Jurkat, Clone E6-1 (cell line): ENCODE measurements at places on chromosomes 12 and 14.

DNA sequence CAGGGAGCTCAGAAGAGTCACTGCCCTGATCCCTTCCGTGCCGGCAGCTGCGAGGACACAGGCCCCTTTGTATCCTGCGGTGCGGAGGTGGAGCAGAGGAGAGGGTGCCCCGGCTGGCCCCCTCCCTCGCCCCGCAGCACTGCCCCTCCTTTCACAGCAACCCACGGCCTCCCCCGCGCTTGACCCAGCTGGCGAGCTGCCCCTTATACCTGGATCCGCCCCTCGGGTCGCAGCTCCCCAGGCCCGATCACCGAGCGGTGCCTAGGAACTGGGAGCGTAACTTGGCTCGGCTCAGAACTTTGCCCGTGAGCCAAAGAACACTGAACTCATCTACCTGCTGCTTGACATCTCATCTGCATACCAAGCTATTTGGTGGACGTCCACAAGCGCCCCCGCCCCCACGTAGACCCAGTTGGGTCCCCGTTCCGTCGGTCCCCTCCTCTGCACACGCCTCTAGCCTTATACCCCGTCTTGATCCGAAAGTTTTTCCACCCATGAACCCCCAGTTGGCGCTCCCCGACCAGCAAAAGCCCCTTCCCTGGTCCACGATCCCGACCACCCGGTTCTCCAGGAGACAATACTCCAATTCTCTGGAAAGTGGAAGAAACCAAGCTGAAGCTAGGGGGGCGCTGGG, 697 bp upstream of the DNAJC14 start:
- no peak for DNase-seq

DNA sequence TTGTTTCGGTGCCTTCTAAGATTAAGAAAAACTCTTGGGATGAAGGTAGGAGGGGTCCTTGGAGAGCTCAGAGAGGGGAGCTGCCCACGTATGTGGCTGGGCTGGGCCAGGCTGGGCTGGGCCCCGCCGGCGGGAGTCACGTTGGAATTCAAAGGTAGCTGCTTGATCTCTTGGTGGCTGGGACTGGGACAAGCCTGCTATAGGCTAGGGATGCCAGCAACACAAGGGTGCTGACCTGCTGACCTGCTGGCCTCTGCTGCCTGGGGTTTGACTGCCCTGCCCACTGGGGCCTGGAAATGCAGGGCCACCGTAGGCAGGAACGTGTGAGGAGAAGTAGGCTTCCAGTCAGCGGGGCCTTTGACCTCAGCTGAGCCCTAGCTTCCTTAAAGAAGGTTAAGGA, 52.8 kb upstream of the GTF2A1 start:
- no peak for DNase-seq

DNA sequence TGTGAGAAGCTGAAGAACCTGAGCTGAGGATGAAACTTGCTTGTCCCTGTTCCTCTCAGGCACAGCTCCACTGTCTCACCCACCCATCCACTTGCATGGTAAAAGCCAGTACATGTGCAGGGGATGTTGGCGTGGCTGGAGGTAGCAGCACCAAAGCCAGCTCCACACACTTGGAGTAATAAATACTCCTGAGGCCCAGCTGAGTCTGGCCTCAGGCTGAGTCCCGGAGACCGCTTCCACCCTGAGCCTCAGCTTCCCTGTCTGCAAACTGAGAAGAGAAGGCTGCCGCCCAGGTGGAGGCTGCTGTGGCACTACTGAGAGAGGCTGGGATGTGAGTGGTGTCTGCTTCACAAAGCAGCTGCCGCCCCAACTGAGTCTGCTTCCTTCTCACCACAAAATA, 19.2 kb downstream of the CHGA start:
- DNase-seq = no peak

GRCh38 chr12:108377260-108377659, 38.1 kb upstream of the CMKLR1 start:
- DNase-seq = no peak

DNA sequence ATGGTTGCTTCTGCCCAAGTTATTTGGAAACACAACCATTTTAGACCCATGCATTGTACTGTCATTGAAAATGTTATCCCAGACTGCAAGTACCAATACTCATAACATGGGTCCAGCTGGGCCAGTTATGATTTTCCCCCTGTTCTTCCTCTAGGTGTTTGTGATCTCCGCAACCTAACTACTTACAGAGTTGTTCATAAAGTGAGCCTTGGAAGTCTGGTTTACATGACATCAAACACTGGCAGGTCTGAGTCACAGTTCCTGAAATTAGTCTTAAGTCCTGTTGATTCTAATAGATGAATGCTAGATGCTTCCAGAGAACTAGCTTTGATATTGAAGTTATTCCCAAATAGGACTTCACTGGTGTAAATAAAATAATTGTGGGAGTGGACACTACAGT, 487.0 kb downstream of the MED13L start:
- DNase-seq = no peak

- no peak for DNase-seq
Measured at GRCh38 chr12:6541371-6542165, 7.3 kb downstream of the GAPDH start.

GRCh38 chr12:2535583-2536204, 259.1 kb upstream of the FKBP4 start:
- no peak for DNase-seq

DNA sequence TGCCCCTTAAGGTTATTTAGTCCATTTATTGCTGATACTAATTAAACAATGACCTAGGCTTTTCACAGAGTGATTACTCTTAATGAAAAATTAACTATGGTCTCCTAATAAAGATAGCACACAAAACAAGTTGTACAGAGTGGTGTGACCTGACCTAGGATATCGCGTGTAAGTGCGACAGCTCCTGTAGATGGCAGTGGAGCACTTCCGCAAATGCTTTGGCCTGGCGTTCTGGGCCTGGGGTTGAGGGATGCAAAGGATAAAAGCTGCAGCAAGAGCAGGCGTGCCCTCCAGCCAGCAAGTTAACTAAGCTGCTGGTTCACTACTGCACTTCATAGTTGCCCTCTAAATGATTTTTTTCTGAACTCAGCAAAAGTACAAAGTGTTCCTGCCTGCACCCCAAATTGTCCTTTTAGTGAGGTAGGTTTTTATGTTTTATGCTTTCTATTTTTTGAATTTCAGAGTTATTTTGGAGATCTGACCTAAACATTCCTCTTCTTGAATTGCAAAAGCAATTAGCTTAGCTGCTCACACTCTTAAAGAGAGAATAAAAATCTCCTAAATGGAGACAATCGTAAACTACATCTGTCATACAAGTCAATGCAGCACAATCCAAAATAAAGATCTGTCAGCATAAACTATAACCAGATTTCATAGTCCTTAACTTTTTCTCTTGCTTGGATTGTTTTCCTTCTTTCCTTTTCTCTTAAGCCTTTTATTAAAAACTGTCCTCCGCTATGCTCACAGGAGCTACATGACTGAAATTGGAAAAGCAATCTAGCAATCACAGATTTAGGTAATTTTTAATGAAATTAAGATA, 379.6 kb downstream of the LRIG3 start:
- DNase-seq = peak; percentile 79

- no peak for DNase-seq
Measured at GRCh38 chr12:75884465-75884985, 147.1 kb downstream of the PHLDA1 start.

DNA sequence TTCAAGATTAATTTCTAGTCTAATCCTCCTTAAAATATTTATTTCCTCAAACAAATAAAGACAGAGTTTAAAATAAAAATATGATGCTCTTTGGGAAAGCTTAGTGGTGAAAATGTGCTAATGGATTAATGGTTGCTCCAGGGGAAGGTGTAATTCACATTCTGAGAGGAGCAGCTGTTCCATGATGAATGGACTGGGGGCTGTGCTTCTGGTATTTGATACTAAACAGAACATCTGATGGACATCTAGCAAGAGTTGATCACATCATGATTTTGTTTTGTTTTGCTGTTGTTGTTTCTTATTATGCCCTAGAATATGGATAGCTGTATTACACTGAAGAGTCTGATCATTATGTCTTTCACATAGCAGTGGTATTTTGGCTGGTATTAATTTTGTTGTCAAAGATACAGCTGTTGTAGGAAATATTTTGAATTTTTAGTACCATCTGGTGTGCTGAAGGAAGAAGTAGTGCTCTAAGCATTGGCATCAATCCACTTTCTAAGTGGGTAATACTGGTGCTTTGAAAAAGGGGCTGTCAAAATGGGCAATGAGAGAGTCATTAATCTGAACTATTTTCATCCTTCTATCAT, 296.4 kb downstream of the ADAMTS20 start:
- DNase-seq = no peak

DNA sequence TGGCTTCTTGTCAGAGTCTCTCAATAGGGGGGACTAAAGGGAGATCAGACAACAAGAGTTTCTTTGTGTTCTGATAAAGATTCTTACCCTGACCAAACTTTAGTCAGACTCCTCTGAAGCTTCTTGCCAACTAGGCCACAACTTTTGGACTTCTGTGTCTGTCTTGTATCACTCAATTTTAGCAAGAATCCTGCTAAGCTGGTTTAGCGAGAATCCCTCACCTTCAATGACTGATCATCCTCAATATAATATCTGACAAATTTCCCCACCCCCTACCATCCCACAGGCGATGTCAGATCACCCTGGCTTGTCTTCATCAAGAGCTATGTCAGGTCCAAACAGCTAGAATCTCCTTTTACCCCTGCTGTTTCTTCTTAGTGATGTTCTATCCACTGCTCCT, 215.2 kb downstream of the RASSF9 start:
- DNase-seq = no peak

GRCh38 chr12:111446631-111447570, 41.2 kb downstream of the SH2B3 start:
- no peak for DNase-seq

GRCh38 chr12:105946493-105946901, 192.3 kb downstream of the NUAK1 start:
- DNase-seq = no peak

DNA sequence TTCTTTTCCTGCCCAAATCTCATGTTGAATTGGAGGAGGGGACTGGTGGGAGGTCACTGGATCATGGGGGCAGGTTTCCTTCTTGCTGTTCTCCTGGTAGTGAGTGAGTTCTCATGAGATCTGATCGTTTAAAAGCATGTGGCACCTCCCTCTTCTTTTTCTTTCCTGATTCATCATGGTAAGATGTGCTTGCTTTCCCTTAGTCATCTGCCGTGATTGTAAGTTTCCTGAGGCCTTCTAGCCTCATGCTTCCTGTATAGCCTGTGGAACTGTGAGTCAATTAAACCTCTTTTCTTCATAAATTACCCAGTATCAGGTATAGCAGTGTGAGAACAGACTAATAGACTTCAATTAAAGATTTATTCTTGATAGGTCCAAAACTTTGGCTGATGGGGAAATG, 83.5 kb downstream of the CAND1 start:
- DNase-seq = no peak

DNA sequence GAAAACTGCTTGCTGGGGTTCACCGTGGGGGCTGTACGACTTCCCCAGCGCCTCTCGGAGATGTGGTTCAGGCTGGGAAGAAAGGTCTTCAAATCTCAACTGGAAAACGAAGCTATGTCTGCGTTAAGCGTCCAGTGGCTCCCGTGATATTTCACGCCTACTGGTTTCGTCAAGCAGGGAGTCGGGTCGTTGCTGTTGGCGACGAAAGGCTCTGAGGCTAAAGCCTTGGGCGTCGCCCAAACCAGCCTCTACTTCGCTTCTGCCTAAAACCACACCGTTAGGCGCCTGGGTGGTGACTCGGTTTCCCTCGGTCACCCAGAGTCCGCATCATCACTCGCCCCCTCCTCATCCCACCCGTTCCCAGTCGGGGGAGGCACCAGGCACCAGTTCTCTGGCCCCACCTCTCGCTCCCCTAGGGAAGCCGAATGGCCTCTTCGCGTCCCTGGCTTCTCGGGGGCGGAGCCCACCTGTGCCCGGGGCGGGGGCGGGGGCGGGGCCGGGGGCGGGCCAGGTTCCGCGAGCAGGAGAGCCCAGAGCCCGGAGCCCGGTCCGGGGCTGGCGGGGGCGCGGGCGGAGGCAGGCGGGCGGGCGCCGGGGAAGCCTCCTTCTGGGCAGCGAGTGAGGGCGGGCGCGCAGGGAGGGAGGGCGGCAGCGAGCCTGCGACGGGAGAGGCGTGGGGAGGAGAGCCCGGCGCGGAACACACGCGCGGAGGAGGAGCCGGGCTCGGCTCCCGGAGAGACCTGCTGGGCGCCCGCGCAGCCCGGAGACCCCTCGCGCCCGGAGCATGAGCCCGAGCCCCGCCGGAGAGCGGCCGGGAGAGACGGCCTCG, at the start of gene B4GALNT3:
Gene B4GALNT3, plus strand, starts transcription at position 510 of the 829 bp plus-strand sequence. CDS start 438 bp downstream, outside the sequence.
- DNase-seq = no peak

DNA sequence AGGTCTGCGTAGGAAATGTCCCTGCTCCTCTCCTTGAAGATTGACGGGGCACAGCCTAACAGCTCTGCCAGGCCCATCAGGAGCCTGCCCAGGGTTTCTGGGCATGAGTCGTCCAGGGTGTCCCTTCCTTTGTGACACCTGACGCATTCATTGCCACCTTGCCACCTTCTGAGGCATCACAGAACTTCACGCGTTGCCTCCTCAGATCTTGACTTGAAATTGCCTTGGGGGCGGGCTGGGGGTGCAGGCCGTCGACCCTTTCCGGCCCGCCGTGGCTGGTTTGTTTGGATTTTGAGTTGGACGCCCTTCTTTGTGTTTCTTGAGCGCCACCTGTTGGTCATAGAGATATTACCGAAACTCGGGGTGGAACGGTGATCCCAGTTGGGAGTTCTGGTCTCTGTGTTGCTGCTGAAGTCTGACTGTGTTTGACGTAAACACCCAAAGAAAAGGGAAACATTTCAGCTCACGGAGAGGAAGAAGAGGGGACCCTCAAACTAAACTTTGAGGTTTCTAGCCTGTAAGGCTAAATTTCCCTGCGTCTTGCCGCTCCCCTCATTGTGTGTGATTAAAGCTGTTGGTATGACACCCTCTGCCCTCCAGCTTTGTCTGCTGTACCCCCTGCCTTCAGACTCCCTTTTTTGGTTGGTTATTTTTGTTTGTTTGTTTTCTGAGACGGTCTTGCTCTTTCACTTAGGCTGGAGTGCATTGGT, 44.6 kb downstream of the MLXIP start:
- peak; percentile 58 for DNase-seq

DNA sequence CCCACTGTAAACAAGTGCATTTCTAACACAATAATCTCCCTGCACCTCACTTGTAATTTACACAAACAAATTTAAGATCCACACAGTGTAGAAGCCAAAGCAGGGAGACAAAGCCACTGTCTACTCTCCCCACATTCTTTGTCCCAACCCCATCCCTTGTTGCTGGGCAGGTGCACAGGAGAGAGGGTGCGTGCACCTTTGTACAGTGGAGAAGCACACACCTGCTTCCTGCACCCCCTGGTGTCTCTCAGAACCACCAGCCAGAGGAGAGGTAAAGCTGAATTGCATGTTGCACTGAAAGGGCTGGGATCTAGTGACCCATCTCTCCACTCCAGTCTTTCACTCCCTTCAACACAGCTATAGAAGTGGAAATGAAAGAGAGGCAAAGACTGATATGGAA, 51.4 kb upstream of the IFNG-AS1 start:
- DNase-seq = no peak

- DNase-seq = no peak
Measured at GRCh38 chr12:15158083-15158482, 63.1 kb downstream of the RERG start.

DNA sequence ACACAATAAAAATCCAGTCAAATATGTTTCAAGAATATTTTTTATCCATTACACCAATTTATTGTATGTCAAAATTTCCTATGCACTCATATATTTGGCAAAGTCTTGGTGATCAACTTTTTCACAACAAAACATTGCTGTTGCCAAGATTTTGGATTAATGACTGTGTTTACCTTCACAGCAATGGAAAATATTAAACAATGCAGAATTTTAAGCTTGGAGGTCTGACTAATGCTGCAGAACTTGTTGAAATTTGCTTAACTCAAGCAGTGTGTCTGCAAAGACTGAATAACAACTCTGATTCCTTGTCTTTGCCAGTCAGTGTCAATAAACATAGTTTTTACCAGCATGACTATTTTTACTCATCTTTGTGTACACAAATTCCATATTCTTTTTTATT, 336.4 kb downstream of the CCER1 start:
- no peak for DNase-seq

- DNase-seq = no peak
Measured at GRCh38 chr12:121534495-121535148, 46.2 kb downstream of the KDM2B start.
